ENCODE measurements at places on chromosomes 1 and 21.

DNA sequence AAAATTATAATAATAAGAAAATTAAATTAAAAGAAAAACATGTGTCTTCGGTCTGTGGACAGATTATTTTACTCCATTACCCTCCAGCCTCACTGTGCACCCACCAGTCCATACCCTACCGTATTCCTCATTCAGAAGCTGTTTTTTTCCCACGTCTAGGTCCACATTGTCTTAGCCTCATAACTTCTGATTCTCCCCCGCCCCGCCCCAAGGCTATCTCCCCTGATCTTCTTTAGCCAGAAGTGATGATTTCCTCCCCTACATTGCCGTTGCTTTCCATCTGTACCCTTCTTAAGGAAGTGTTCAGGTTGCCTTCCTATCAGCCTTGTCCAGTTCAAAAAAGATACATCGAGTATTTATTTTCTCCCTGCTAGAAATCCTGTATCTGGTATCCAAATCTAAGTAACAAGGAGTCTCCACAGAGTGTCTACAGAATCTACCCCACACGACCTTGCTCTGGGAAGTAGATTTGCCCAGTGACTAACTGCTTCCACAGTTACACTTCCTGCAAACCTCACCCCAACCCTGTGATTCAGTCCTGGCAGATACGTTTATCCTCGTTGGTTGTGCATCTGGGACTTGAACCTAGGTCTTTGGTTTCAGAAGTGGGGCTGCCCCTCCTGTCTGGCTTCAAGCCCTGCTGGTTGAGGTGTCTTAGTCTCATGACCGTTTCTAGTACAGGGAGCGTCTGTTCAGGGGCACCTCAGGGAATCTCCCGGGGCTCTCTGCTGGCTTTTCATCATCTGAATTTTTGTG lies 470.2 kb downstream of the CAMTA1 start:
- no peak for DNase-seq

- DNase-seq = no peak
These were observed 17.3 kb downstream of the CRYBG2 start for GRCh38 chr1:26336477-26337205.

GRCh38 chr21:43287111-43287760 lies 118.4 kb downstream of the CRYAA start:
- no peak for DNase-seq

- DNase-seq = no peak
These were observed 29.2 kb upstream of the CNTN2 start for GRCh38 chr1:205013683-205014367.

DNA sequence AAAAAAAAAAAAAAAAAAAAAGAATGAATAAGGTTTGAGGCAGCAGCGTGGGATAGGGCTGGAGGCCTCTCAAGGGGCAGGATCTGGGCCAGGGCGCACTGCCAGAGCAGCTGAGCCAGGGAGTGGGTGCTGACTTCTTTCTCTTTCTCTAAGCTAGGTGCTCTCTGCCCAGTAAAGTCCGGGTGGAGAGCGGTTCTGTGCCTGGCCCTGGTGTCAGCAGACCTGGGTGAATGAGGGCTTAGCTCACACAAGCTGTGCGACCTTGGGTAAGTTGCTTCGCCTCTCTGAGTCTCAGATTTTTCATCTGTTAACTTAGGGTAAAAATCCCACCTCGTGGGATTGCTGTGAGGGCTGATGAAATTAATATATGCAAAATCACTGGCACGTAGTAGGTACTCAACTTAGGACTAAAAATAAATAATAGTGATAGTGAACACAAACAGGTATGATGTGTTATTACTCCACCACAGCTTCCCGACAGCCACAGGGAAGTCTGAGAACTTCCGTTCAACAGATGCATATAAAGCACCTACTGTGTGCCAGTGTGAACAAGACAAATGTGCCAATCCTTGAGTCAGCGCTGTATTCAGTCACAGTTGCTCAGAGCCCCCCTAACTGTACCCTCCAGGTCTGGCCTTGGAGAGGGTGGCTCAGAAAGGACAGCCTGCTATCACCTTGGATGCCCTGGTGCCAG lies 2.0 kb upstream of the FAM131C start:
- DNase-seq = no peak

All from Panc1 (cell line).